Gastrocnemius medialis (tissue), 4 donors: ENCODE measurements at places on chromosomes 3 and 15. TPM values are rescaled to one million over a fixed set of nuclear protein-coding genes. Genes with fewer than 3 reads are reported as not detected.

GRCh38 chr15:63752075-63752684, 81.6 kb downstream of the HERC1 start:
- H3K4me1 ChIP-seq, result no peaks in the 10 kb centered on the region
- H3K4me3 ChIP-seq, result no peak overlapping the region
- peak overlapping the region; percentile 47 for H3K27ac ChIP-seq
- H3K36me3 ChIP-seq, result peaks cover 48% of the 10 kb centered on the region
- no peak for DNase-seq

DNA sequence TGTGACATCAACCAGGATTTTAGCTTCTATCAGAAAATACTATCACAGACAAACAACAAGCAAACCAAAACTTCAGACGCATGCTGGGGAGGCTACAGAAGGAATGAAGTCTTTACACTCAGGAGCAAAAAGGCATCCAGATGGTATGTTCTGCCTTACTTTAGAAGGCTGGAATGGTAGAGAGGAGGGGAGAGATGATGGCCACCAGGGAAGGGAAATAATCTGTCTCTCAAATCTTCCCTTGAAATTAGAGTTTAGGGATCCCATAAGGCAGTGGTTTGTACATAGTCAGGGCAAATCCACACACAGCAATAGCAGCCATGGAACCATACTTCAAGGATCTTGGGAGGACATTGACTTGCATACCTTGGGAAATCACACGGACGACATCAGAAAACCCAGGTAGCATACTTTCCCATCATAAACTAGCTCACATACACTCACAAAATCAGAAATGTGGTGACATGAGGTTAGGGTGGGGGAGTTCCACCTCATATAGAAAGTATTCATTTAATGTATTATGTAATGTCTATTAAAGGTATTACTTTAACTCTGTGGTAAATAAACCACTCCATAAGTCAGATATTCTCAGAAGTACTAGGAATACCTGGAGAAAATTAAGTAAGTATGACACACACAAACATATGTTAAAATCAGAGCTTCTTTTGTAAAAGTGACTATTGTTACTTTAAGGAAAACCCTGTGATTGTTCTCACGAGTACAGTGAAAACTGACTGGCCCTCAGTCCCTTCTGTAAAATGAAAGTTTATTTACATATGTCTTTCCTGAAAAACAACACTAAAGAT, 9.4 kb downstream of the BTLA start:
- H3K4me3 ChIP-seq, result no peak overlapping the region
- no peak for DNase-seq
- H3K4me1 ChIP-seq, result no peaks in the 10 kb centered on the region

DNA sequence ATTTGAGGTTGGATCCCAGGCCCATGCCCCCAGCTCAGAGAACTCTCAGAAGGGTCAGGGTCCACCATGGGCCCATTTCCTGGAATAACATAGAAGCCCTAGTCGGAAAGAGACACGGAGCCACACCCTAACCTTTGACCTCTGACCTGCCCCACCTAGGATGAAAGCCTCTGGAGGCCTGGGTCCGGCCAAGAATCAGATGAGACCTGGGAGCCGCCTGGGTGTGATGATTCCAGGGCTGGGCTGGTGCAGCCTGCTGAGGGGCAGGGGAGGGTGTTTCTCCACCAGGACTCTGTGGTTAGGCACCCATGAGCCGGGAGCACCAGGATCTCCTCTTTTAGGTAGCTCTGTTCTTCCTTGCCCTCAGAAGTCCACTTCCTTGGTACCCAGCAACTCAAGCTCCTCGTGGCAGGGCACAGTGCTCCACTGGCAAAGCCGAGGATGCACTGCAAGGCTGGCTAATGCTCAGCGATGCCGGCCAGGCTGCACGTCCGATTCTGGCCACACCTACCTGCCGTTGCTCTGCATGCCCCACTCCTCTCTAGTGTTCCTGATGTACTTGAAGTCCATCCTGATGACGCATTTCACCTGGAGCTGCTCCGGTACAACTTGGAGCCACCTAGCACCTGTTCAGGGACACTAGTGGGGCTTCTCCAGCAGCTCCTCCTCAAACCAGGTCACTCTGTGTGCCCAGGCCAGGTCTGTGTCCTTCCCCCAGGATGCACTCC, 57.4 kb downstream of the ZNF445 start:
- no peak overlapping the region for H3K4me3 ChIP-seq
- DNase-seq, result no peak
- H3K27me3 ChIP-seq, result no peaks in the 10 kb centered on the region
- no peaks in the 10 kb centered on the region for H3K4me1 ChIP-seq
- no peaks in the 10 kb centered on the region for H3K36me3 ChIP-seq

DNA sequence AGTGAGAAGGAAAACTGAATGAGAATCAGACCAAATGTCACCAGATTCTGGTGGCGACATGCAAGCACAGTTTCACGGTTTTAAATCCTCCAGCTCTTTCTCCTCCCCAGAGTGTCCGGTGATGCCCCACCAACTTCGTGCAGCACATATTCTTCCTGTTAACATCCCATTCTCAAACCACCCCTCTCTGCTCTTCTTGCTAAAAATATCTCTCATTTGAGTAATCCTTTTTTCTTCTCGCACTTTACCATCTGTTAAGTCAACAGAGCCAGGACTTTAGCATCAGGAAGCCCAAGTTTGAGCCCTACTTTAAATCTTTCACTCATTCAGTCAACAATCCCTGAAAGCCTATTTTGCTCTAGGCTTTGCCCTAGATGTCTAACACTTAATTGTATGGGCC, 68.2 kb upstream of the VGLL4 start:
- H3K36me3 ChIP-seq, result no peaks in the 10 kb centered on the region
- no peak for DNase-seq
- no peaks in the 10 kb centered on the region for H3K4me1 ChIP-seq

GRCh38 chr3:64223791-64224745, 1.2 kb downstream of the PRICKLE2 start:
- no peak for DNase-seq
- H3K27ac ChIP-seq, result peak overlapping the region; percentile 73
- no peaks in the 10 kb centered on the region for H3K27me3 ChIP-seq
- no peaks in the 10 kb centered on the region for H3K36me3 ChIP-seq

DNA sequence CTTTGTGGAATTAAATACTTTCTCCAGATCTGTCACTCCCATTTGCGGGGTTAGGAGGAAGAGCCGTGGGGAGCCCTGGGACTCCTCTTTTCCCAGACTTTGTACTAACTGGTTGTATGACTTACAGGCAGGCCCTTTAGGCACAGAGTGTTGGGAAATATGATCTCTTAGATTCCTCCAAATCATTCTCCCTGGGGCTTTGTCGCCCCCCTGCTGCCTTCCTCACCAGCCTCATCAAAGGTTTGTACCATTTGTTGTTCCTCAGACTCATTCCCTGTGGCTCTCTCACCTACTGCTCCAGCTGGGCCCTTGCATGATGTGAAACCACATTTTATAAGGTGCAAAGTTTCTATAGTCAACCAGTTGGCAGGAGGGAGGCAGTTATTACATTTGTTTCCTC, 56.4 kb downstream of the CRYGS start:
- H3K4me1 ChIP-seq, result no peaks in the 10 kb centered on the region
- DNase-seq, result no peak
- H3K4me3 ChIP-seq, result no peak overlapping the region
- H3K27me3 ChIP-seq, result no peaks in the 10 kb centered on the region
- H3K36me3 ChIP-seq, result no peaks in the 10 kb centered on the region

DNA sequence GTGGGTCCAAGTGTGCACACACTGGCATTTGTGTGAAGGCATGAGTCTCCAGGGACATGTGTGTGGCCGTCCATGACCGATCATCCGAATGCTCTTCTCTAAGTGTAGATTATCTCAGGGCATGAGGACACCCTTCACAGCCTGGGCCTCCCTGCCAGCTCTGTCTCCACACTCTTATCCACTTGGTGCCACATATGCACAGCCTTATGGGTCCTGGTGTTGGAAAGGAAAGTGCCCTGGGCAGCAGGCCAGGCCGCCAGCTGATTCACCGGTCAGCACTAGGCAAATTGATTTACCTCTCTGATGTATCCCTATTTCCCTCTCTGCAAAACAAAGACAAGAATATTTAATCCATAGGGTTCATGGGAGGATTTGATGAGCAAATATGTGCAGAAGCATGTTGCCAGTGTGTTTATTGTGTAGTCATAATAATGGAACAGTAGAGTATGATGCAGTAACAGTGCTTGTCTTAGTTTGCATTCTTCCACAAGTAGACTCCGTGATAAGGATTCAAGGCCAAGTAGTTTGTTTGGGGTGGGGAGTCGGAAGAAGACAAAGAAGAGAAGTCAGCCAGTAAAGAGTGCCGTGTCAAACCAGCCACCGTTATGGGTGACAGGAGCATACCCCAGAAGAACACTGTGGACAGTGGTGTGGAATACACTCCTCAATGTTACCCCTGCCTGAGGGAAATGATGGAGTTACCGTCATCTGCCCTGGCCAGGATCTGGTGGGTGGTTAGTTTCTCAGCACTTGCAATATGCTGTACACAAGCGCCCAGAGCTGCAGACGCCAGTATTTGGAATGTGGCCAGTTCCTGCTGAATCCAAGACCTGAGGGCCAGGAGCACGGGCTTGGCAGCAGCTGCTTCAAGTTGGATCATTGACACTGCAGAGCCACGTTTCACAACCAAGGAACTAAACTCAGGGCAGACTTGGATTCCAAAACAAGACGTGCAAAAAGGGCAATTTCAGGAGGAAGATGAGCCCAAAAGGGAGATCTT, 85.1 kb downstream of the MTHFS start:
- no peak overlapping the region for H3K4me3 ChIP-seq
- no peak overlapping the region for H3K27ac ChIP-seq
- peaks cover 13% of the 10 kb centered on the region for H3K4me1 ChIP-seq
- peak; percentile 69 for DNase-seq
- H3K36me3 ChIP-seq, result no peaks in the 10 kb centered on the region

Gene CACNA2D2
- 0.27 TPM for total RNA-seq

- no peak for DNase-seq
- no peaks in the 10 kb centered on the region for H3K27me3 ChIP-seq
- H3K4me3 ChIP-seq, result no peak overlapping the region
Observed at GRCh38 chr3:18216996-18217395, 208.1 kb downstream of the SATB1 start.

Gene NANOGP8
- total RNA-seq, result not detected

Gene ALG1L2
- total RNA-seq, result not detected

DNA sequence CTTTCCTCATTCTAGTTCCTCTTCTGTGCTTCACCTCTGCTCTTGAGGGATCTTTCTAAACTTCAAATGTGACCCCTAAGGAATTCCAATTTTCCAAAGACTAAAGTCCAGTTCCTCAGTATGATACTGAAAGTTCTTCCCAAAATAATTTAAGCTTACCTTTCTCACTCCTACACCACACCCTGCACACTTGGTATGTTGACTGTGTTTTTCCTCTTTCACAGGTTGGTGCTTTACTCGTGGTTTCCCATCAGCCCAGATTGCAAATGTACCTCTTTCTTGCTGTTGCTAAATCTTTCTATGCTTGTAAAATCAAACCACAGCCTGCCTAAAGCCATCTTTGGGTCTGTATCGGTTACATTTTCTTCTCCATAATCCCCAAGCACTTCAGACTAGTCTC, 30.5 kb upstream of the CLDN16 start:
- H3K27me3 ChIP-seq, result no peaks in the 10 kb centered on the region
- H3K27ac ChIP-seq, result no peak overlapping the region
- no peaks in the 10 kb centered on the region for H3K36me3 ChIP-seq
- DNase-seq, result no peak
- no peak overlapping the region for H3K4me3 ChIP-seq

DNA sequence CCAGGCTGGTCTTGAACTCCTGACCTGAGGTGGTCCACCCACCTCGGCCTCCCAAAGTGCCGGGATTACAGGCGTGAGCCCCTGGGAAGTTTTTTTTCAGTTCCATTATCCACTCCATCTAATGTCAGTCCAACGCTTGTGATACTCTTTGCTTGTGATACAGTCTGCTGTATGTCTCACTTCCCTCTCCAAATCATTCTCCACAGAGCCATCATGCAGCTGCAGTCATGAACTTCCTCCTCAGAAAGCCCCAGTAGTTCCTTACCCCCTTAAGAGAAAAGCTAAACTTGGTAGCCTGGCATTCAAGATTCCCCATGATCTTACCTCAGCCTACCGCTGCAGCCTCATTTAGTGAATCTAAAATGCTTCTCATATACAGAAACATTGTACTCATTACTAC, 2.3 kb downstream of the ARPC4 start:
- H3K36me3 ChIP-seq, result peaks cover 6% of the 10 kb centered on the region
- H3K27ac ChIP-seq, result no peak overlapping the region
- no peak overlapping the region for H3K4me3 ChIP-seq
- DNase-seq, result no peak
- no peaks in the 10 kb centered on the region for H3K27me3 ChIP-seq

GRCh38 chr3:10495003-10495402, 10.4 kb downstream of the ATP2B2 start:
- peak; percentile 65 for DNase-seq
- no peak overlapping the region for H3K4me3 ChIP-seq
- H3K27ac ChIP-seq, result no peak overlapping the region
- H3K27me3 ChIP-seq, result no peaks in the 10 kb centered on the region
- H3K4me1 ChIP-seq, result no peaks in the 10 kb centered on the region

Gene RBPMS2
- 0.44 TPM for total RNA-seq

DNA sequence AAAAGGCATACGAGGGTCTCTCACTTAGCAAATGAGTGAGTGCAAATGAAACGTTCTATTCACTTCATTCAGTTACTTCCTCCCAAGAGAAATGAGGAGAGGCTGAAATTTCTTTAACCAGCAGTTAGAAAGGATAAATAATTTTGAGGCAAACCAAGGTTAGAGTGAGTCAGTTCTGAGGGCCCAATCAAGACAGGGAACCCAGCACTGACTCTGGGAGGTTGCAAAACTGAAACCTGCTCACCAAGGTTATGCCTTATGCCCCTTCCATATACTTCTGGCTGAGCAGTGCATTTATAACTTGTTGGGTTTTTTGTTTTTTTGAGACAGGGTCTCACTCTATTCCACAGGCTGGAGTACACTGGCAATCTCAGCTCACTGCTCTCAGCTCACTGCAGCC, 4.5 kb upstream of the RPSA start:
- peaks cover 20% of the 10 kb centered on the region for H3K36me3 ChIP-seq
- no peaks in the 10 kb centered on the region for H3K27me3 ChIP-seq
- H3K27ac ChIP-seq, result no peak overlapping the region
- DNase-seq, result no peak
- H3K4me3 ChIP-seq, result no peak overlapping the region

Gene MKRN2OS
- not detected for total RNA-seq

DNA sequence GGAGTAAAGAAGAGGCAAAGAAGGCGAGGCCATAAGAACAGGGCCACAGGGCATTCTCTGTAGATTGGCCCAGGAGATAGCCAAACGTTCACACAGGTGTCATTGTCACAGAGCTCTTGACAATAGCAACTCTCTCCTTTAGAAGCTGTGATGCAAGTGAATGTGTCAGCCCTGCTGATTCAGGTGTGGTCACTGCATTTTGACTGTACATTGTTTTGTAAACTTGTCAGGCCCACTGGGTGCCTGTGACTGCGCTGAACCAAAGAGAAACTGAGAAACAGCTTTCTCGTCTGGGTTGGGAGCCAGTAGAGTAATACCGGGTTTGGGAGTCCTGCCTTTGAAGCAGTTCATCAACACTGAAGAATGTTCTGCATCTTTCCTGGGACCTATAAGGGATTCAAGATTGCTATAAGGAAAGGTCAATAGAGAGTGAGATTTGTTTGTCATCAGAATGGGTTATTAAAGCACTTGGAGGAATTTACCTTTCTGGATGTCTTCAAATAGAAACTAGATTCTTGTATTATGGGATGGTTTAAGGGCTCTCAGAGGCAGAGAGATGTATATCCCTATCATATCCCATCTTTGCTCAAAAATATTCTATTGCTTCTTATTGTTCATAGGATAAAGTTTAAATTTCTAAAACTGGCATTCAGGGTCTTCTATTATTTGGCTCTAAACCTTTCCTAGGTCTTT, 45.4 kb downstream of the TMEM45A start:
- H3K36me3 ChIP-seq, result no peaks in the 10 kb centered on the region
- H3K4me3 ChIP-seq, result no peak overlapping the region
- DNase-seq, result no peak
- H3K4me1 ChIP-seq, result no peaks in the 10 kb centered on the region
- no peaks in the 10 kb centered on the region for H3K27me3 ChIP-seq
